ENCODE measurements at places on chromosomes 1 and 21. TPM values are rescaled to one million over a fixed set of nuclear protein-coding genes. Genes with fewer than 3 reads are reported as not detected.

DNA sequence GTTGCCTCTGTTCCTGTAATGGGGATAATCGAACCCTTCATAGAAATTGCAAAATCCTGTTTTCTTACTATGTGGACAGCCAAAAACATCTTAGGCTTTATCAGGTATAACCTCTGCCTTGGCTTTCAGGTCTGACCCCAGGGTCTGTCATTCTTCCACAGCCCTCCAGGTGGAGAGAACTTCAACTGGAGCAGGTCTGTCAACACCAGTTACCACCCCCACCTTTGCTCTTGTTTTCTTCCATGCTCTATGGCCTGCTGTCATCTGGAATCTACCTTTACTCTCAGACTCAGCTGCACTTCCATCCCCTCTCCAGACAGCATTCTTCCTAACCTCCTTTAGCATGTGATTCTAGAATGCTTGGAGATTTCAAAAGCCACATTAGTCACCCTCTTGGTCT lies 10.4 kb upstream of the GJA9 start:
- no peaks in the 10 kb centered on the region for H3K27me3 ChIP-seq
- H3K4me3 ChIP-seq: no peak overlapping the region
- DNase-seq: peak; percentile 30
- H3K4me1 ChIP-seq: no peaks in the 10 kb centered on the region

The TTLL7 gene
- total RNA-seq: 9.8 TPM

- H3K4me3 ChIP-seq: no peak overlapping the region
- no peaks in the 10 kb centered on the region for H3K36me3 ChIP-seq
- no peak overlapping the region for H3K27ac ChIP-seq
- H3K4me1 ChIP-seq: peaks cover 2% of the 10 kb centered on the region
- no peaks in the 10 kb centered on the region for H3K27me3 ChIP-seq
- peak; percentile 57 for DNase-seq
These were observed 147.5 kb upstream of the EDN2 start for GRCh38 chr1:41631971-41632370.

- H3K27ac ChIP-seq: no peak overlapping the region
- no peak overlapping the region for H3K4me3 ChIP-seq
- H3K36me3 ChIP-seq: no peaks in the 10 kb centered on the region
- no peaks in the 10 kb centered on the region for H3K27me3 ChIP-seq
These were observed 61.2 kb downstream of the AK4 start for GRCh38 chr1:65209005-65209885.

DNA sequence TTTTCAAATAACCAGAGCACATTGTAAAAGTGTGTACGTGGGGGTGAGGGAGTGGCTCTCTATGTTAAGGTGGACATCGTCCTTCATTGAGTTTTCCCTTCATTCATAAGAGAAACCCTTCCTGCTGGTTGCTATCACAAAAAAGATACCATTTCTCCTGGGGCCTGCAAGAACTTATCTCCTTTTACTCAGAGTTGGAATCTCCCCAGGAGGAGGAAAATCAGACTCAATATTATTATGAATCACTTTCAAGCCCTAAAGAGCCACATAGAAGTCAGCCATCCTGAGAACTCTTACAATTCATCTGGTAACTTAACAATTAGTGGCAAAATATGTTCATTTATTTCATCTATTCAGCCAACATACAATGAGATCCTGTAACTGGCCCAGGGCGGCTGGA lies 27.1 kb upstream of the TGFBR3 start:
- no peaks in the 10 kb centered on the region for H3K36me3 ChIP-seq
- H3K4me3 ChIP-seq: no peak overlapping the region
- H3K27me3 ChIP-seq: no peaks in the 10 kb centered on the region

The FOXD3 gene
- total RNA-seq: not detected

- H3K27me3 ChIP-seq: peaks cover 27% of the 10 kb centered on the region
- no peaks in the 10 kb centered on the region for H3K36me3 ChIP-seq
- peaks cover 8% of the 10 kb centered on the region for H3K4me1 ChIP-seq
- peak; percentile 70 for DNase-seq
These were observed 953 bp downstream of the PTPRU start for GRCh38 chr1:29237129-29237821.

DNA sequence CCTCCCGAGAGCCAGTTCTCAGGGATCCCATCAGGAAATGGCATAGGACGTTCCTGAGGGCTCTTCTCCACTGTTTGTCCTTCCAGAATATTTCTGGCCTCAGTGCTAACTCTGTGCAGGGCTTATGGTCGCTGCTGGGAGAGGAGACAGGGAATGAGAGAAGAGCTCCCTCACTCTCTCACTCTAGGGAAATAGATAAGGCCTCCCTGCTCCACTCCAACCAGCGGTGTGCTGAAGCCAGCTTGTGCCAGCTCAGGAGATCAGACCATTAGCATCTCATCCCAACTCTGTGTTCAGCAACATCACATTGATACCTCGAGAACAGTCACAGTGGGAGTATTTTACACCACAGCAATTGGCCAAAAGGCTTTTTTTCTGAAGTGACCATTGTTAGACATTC lies 49.2 kb upstream of the ZC3H12A start:
- no peak for DNase-seq
- no peaks in the 10 kb centered on the region for H3K36me3 ChIP-seq
- H3K4me1 ChIP-seq: no peaks in the 10 kb centered on the region
- no peak overlapping the region for H3K4me3 ChIP-seq
- H3K27ac ChIP-seq: no peak overlapping the region

The PGLYRP4 gene
- total RNA-seq: not detected

- DNase-seq: no peak
- H3K27ac ChIP-seq: no peak overlapping the region
- H3K4me3 ChIP-seq: no peak overlapping the region
- no peaks in the 10 kb centered on the region for H3K36me3 ChIP-seq
- no peaks in the 10 kb centered on the region for H3K27me3 ChIP-seq
These were observed 39.3 kb upstream of the EPS8L3 start for GRCh38 chr1:109802901-109803561.

The PSMA5 gene
- total RNA-seq: 41.0 TPM

- H3K4me1 ChIP-seq: no peaks in the 10 kb centered on the region
- no peak overlapping the region for H3K4me3 ChIP-seq
- H3K27ac ChIP-seq: no peak overlapping the region
These were observed 83.7 kb upstream of the IFFO2 start for GRCh38 chr1:19040010-19040680.

DNA sequence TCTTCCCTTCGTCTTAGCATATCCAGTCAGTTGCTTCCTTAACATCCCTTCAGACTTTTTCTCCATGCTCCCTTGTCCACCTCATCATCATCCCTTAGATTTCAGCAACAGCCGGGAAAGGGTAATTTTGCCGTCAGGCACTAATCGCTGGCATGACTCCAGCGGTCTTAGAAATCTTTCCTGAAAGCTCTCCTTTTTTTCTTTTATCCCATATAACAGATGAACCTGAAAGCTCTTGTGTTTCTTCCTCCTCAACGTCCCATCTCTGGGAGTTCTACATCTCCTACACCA lies 10.4 kb upstream of the BOLA1 start:
- no peaks in the 10 kb centered on the region for H3K36me3 ChIP-seq
- H3K27me3 ChIP-seq: no peaks in the 10 kb centered on the region
- no peak for DNase-seq
- peak overlapping the region; percentile 98 for H3K27ac ChIP-seq
- peak overlapping the region; percentile 39 for H3K4me3 ChIP-seq

- no peaks in the 10 kb centered on the region for H3K27me3 ChIP-seq
- H3K4me3 ChIP-seq: no peak overlapping the region
- peaks cover 3% of the 10 kb centered on the region for H3K4me1 ChIP-seq
- no peaks in the 10 kb centered on the region for H3K36me3 ChIP-seq
- no peak overlapping the region for H3K27ac ChIP-seq
- no peak for DNase-seq
These were observed 388.1 kb upstream of the VAMP3 start for GRCh38 chr1:7382971-7383370.

- peaks cover 7% of the 10 kb centered on the region for H3K36me3 ChIP-seq
- H3K27me3 ChIP-seq: no peaks in the 10 kb centered on the region
- H3K27ac ChIP-seq: peak overlapping the region; percentile 96
- peak; percentile 65 for DNase-seq
These were observed 1.1 kb upstream of the ADAMTS1 start for GRCh38 chr21:26846036-26846931.

The HSD3B2 gene
- total RNA-seq: not detected

The ETV3L gene
- total RNA-seq: not detected

DNA sequence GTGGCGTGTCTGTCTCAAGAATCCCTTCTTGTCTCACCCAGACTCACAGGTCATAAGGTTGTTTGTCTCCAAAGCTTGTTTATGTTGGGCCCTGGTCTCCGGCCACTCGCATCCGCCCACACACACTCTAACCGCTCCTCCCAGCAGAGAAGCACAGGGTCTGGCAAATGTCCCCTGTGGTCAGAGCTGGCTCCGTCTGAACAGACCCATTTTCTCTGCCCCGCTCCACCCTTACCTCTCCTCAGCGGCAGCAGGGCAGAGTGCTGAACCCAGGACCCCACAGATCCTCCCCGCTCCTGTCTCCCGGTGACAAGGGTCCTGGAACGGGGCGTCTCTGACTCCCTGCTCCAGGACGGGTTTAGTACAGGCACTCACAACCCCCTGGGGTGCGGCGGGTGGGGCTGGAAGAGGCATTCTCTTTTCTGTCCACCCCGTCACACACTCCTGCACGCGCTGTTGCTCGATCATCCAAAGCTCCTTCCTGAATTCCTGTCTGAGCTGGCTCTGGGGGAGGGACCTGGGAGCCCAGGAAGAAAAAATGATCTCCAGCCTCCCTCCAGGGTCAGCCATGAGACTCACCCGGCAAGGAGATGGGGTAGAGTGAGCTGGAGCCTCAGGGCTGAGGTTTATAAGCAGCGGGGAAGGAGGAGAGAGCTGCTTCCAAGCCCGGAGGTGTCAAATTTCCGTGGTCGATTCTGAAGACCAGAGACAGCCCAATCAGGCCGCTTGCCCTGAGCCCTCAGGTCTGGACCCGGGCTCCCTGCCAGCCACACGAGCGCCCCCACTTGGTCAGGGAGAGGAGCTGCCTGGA lies at the start of gene S100A13:
S100A13 (minus strand) TSS at position 602 of the 811 bp plus-strand sequence. CDS start 1,033 bp downstream, outside the sequence.
- peak within 1 kb of the TSS; percentile 95 for H3K27ac ChIP-seq
- peak; percentile 96 for DNase-seq
- peak within 1 kb of the TSS; percentile 74 for H3K4me3 ChIP-seq
- peaks cover 2% of the 10 kb centered on the region for H3K4me1 ChIP-seq
- peaks cover 3% of the 10 kb centered on the region for H3K36me3 ChIP-seq

GRCh38 chr1:6287431-6287886 lies 26.6 kb upstream of the GPR153 start:
- H3K36me3 ChIP-seq: no peaks in the 10 kb centered on the region
- H3K27me3 ChIP-seq: no peaks in the 10 kb centered on the region
- H3K27ac ChIP-seq: no peak overlapping the region
- H3K4me3 ChIP-seq: no peak overlapping the region
- no peaks in the 10 kb centered on the region for H3K4me1 ChIP-seq

The SPRR2E gene
- total RNA-seq: not detected

- DNase-seq: peak; percentile 89
- no peaks in the 10 kb centered on the region for H3K36me3 ChIP-seq
- no peak overlapping the region for H3K27ac ChIP-seq
- H3K27me3 ChIP-seq: no peaks in the 10 kb centered on the region
These were observed 47.6 kb downstream of the TNFSF18 start for GRCh38 chr1:173002891-173003838.

The COL6A2 gene
- 782 TPM for total RNA-seq

DNA sequence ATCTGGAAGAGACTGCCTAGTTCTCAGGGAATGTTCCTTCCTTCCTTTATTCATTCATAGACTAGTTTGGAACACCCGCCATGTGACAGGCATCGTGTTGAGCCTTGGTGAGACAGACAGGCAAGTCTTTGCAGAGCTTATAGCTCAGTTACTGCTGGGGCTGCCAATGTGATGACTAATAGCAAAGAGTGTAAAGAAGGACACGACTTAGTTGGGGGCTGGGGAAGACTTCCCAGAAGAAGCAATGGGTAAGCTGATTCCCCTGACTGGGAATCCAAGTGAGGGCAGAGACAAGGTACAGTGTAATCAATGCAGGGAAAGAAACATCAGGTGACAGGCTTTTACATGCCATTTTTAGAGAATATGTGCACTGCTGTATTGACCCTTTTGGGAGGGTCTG lies 51.2 kb downstream of the TENT5C start:
- H3K27ac ChIP-seq: no peak overlapping the region
- H3K4me1 ChIP-seq: no peaks in the 10 kb centered on the region
- no peak overlapping the region for H3K4me3 ChIP-seq
- H3K36me3 ChIP-seq: no peaks in the 10 kb centered on the region
- no peaks in the 10 kb centered on the region for H3K27me3 ChIP-seq
- DNase-seq: peak; percentile 77

DNA sequence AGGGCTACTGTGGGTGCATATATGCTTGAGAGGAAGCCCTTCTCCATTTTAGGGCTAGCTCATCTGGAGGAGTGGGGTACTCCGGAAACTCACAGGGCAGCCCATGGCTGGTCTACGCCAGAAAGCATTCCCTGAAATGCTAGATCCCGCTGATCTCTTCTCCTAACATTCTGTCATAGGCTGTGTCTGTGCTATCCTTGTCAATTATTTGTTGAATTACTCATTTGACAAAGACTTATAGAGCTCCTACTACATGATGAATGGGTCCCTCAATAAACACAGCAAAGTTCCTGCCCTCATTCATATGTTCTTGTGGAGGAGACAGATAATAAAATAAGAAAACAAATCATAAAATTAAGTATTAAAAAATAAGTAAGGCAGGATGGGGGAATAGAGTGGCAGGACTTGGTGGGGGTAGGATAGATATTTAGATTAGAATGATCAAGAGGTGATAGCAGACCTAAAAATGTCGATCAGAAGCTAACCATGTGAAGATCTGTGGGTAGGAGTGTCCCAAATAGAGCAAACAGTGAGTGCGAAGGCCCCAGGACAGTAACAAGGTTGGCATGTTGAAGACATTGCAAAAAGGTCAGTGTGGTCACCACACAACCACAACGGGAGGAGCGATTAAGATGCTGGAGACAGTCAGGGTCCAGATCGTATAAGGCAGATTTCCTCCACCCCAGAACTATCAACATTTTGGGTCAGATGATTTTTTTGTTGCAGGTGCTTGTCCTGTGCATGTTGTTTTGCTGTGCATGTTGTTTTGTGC lies 13.2 kb downstream of the NGF start:
- H3K4me1 ChIP-seq: peaks cover 31% of the 10 kb centered on the region
- H3K36me3 ChIP-seq: no peaks in the 10 kb centered on the region
- DNase-seq: no peak
- no peak overlapping the region for H3K4me3 ChIP-seq
- no peak overlapping the region for H3K27ac ChIP-seq

- no peaks in the 10 kb centered on the region for H3K36me3 ChIP-seq
- no peak overlapping the region for H3K27ac ChIP-seq
- H3K4me1 ChIP-seq: no peaks in the 10 kb centered on the region
These were observed 165.1 kb downstream of the TGFB2 start for GRCh38 chr1:218510153-218510772.

GRCh38 chr1:207672522-207673130 lies 27.7 kb downstream of the CR1L start:
- peak; percentile 57 for DNase-seq
- H3K36me3 ChIP-seq: no peaks in the 10 kb centered on the region
- H3K27ac ChIP-seq: no peak overlapping the region
- H3K27me3 ChIP-seq: peaks cover 17% of the 10 kb centered on the region

DNA sequence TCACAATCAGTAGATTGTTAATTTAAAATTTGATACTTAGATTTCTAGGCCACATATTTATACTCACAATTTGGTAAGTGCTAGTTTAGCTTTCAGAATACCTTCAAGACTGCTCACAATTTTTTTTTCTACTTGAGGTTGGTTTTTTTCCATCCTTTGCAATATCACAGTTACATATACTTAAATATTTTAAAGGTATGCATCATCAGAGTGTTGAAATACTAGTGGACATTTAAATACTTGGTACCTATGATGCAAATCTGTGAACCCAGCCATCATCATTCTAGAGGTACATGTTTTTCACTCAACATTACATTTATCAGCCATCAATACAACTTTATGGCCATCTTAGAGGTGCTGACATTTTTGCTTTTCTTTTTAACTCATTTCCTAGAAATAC lies 6.2 kb upstream of the LRRC40 start:
- H3K27ac ChIP-seq: no peak overlapping the region
- no peak overlapping the region for H3K4me3 ChIP-seq
- peaks cover 3% of the 10 kb centered on the region for H3K4me1 ChIP-seq
- no peaks in the 10 kb centered on the region for H3K27me3 ChIP-seq
- DNase-seq: no peak

The MRPL39 gene
- total RNA-seq: 34.5 TPM

The F5 gene
- total RNA-seq: 0.26 TPM

The MAP3K6 gene
- total RNA-seq: 8.3 TPM
